ENCODE measurements at places on chromosomes 13 and 19. TPM values are rescaled to one million over a fixed set of nuclear protein-coding genes. Genes with fewer than 3 reads are reported as not detected.

The IRS2 gene
- total RNA-seq: 23.3 TPM

The FCGBP gene
- not detected for total RNA-seq

The PTPRH gene
- 3.9 TPM for total RNA-seq

The NCR1 gene
- not detected for total RNA-seq

The FGF9 gene
- not detected for total RNA-seq

The PGLYRP2 gene
- not detected for total RNA-seq

The DBP gene
- total RNA-seq: 33.1 TPM

The URAD gene
- not detected for total RNA-seq

The FFAR2 gene
- total RNA-seq: not detected

The LRRC4B gene
- 1.6 TPM for total RNA-seq

The COL4A1 gene
- 988 TPM for total RNA-seq

The SMAD9 gene
- total RNA-seq: 3.4 TPM

The NUDT15 gene
- 14.2 TPM for total RNA-seq

The FEM1A gene
- 11.7 TPM for total RNA-seq

Data from epithelial cell of alveolus of lung (primary cell).